A549 treated with ZK216348 at 1 μM for 4 hours (cell line): ENCODE measurements at places on chromosomes 2 and 18. TPM values are rescaled to one million over a fixed set of nuclear protein-coding genes. Genes with fewer than 3 reads are reported as not detected.

Gene RAX
- total RNA-seq = not detected in 5 replicates

Gene BOK
- 20.2 to 39.7 TPM (median 33.8 TPM) in 5 replicates for total RNA-seq

Gene IL36RN
- 0.06 to 0.13 TPM in 2 of 5 replicates, not detected in the others for total RNA-seq

Gene PAIP2B
- total RNA-seq = 0.16 to 0.36 TPM (median 0.34 TPM) in 5 replicates

Gene TUBA3D
- 0.78 to 1.7 TPM (median 0.90 TPM) in 5 replicates for total RNA-seq

Gene IHH
- 0.25 to 0.47 TPM (median 0.37 TPM) in 4 of 5 replicates, not detected in the other for total RNA-seq

Gene UGT1A4
- total RNA-seq = not detected in 5 replicates

Gene DYSF
- 0.61 to 0.91 TPM (median 0.75 TPM) in 5 replicates for total RNA-seq

Gene SRSF7
- 309 to 486 TPM (median 342 TPM) in 5 replicates for total RNA-seq

Gene STARD6
- total RNA-seq = not detected in 5 replicates

Gene HOXD1
- 0.18 to 0.28 TPM (median 0.24 TPM) in 4 of 5 replicates, not detected in the other for total RNA-seq

Gene DYNAP
- not detected in 5 replicates for total RNA-seq

Gene SERPINB13
- not detected in 5 replicates for total RNA-seq

Gene RND3
- 48.7 to 72.5 TPM (median 58.7 TPM) in 5 replicates for total RNA-seq

Gene SLC16A14
- total RNA-seq = 0.64 to 1.0 TPM (median 0.99 TPM) in 5 replicates
